ENCODE measurements at places on chromosomes 2 and 18.

DNA sequence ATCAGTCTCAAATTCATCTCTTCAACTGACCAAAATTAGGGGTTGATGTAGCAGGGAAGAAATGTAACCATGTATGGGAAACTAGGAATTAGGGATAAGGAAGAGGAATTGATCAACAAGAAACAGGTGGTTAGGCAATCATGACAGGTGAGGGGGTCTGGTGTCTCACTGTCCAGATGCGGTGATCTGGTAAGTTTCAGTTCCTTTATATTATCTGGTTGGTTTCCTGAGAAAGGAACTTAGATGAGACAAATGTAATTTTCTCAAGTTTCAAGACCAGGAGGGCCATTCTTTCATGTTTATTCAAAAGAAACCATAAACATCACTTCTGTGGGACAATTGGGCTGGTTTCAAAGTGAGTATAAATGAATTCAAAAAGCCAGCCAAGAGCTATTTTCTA is 306.2 kb upstream of the KCNJ3 start:
- DNase-seq = no peak

DNA sequence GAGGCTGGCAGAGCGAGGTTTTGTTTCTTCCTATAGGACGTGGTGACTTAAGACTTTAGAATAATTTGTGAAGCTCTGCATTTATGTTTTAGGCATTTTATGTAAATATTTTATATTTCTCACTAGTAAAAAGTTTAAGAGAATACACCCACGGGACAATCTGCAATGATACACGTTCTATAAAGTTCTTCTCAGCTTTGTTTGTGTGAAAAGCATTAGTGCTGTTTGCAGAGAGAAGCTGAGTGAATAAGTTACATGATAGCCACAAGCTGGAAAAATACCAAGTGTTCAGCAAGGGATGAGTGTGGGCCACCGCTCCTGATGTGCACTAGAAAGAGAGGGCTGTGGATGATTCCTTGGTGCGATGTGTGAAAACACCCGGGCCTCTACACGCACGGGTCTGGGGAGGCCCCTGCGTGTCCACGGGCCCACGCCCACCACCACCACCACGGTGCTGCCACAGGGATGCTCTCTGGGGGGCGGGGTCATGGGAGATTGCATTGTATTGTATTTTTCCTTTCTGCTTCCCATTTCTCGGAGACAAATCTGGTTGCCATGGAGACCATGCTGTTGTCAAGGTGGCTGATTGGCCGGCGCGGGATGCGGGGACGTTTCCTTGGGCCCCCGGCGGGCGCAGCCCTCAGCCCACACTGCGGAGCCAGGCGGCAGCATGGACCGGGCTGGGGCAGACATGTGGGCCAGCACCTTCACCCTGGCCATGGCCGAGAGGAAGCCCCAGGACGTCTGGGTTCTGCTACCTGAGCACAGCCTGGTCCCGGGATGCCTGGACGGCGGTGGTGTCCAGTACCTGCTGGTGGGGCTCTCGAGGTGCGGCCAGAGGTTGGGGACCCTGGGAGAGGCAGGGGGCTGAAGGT is at the start of gene RTP5:
TSS of gene RTP5 (plus strand) at position 643 of the 875 bp plus-strand sequence. CDS start at position 671, 28 bp downstream.
- DNase-seq = no peak

DNA sequence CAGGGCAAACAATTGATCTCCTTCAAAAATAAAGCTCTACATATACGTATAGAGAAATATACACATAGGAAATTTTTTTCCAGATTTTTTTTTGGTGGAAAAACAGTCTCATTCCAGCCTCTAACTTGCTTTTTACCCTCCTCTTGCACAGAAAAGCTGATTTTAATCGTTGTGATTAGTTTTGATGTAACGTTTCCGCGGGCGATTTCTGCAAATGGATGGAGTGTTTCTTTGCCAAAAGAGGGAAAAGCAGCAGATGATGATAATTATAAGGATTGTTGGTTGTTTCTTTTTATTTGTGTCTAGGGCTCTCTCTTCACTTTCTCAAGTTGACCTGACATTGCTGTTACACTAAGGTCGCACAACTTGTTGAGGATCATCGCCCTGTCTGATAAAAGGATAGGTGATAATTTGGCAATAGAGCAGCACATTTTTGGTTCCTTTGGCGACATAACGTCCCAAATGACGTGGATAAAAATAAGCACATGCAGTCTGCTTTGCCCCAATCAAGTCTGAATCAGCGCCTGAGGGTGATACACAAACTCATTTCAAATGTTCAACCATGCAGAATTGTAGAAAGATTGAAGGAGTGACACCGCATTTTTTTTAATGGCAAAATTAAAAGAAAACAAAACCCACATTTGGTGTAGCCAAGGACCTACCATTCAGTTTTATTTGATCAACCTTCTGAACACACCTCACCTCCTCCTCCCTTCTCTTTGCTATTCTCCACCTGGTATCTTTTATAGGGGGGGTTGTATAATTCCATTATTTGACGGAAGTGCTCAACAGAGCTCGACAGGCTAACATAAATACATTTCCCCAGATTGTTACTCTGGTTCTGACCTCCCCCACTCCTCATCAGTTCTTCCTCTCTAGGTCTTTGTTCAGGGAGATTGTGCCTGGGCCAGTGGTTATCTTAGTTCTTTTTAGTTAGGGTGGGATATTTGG is 109.6 kb upstream of the KCTD1 start:
- DNase-seq = no peak

DNA sequence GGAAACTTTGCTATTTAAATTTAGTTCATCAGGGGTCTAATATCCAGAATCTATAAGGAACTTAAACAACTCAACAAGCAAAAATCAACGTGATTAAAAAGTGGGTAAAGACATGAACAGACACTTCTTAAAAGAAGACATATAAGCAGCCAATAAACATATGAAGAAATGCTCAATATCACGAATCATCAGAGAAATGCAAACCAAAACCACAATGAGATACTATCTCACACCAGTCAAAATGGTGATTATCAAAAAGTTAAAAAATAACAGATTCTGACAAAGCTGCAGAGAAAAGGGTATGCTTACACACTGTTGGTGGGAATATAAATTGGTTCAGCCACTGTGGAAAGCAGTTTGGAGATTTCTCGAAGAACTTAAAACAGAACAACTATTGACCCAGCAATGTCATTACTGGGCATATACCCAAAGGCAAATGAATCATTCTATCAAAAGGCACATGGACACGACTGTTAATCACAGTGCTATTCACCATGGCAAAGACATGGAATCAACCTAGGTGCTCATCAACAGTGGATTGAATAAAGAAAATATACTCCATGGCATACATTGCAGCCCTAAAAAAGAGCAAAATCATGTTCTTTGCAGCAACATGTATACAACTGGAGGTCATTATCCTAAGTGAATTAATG is 189.9 kb downstream of the SLC4A10 start:
- DNase-seq = no peak

GRCh38 chr2:38075507-38076151 is at the start of gene CYP1B1:
Gene CYP1B1, minus strand, starts transcription at chr2:38076151. Its CDS starts 763 bp downstream, at chr2:38075388.
- DNase-seq = no peak

DNA sequence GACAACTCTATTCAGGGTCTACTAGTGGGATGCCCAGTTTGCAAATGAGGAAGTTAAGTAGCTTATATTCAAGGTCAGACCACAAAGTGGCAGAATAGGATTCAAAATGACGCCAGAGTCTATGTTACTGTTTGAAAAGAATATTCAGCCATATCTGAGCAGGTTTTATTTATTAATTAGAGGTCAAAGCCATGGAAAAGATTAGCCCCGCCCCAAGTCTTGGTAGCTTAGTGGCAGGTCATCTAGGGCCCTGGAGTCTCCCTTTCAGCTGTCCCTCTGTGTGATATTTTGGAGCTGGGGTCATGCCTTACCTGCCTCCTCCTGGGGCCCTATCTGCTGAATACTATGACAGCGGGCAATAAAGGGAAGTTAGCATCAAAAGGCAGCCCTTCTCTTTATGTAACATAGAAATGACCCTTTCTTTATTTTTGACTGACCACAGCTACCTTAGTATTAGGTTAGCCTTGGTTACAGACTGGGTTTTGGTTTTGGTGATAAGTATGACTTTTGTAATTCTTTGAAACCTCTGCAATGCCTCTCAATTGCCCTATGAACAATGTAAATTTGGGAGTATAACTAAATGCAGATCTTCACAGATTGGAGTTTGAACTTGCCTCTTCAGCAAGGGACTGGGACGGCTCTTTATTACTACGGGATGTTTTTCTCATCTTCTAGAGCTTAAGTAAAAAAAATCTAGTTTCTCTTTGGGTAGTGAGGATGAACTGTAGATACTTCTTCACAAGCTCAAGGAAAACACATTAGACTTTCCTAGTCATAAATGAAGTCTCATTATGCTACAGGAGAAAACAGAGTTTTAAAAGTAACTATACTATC is 153.0 kb upstream of the ITGA4 start:
- DNase-seq = no peak

DNA sequence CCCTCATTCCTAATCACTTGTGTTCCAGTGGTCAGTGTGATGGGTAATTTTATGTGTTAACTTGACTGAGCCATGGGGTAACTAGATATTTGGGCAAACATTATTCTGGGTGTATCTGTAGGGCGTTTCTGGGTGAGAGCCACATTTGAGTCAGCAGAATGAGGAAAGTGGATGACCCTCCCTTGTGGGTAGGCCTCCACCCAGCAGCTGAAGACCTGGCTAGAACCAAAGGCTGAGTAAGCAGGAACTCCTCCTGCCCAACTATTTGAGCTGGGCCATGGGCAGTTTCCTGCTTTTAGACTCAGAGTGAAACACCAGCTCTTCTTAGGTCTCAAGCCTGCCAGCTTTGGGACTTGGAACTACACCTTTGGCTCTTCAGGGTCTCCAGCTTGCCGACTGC is 141.8 kb downstream of the ACKR3 start:
- DNase-seq = no peak

DNA sequence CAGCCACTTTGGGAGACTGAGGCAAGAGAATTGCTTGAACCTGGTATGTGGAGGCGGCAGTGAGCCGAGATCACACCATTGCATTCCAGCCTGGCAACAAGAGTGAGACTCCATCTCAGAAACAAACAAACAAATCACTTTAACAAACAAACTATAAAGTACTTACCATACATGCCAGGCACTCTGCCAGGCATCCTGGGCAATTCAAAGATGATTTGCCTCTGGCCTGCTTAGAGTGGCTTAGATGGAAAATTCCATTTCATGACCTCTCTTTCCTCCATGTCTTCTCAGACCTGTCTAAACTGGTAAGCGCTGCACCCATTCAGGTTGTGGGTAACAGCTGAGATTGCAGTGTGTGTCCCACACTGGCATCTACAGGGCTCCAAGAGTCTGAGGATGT is 273.2 kb downstream of the BCL2 start:
- no peak for DNase-seq

GRCh38 chr2:85761512-85761944 is 7.7 kb downstream of the ATOH8 start:
- no peak for DNase-seq

DNA sequence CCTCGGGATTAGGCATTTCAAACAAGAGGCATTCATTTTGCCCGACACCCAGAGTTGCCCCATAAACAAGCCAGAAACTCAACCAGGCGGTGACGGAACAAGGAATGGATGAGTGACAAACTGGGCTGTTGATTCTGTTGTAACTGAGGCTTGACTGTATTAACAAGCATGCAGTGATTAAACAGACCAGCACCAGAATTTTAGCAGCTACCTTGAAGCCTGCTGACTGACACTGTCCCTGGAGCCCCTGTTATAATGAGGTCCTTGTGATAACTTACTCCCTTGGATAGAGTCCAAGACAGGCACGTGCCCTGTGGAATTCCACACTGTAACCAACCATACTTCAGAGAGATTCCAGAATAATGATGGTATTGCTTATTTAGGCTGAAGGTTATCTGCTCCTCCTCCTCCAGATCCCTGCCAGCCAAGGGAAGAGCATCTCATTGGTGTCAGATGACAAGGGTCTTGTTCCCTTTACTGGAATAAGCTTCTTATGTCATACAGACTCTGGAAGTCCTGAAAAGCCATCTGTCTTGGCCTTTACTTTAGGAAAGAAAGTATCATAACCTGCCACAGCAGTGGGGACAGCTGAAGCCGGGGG is 97.1 kb upstream of the RMDN2 start:
- no peak for DNase-seq

GRCh38 chr2:179051250-179051649 is 1.3 kb upstream of the CCDC141 start:
- no peak for DNase-seq

DNA sequence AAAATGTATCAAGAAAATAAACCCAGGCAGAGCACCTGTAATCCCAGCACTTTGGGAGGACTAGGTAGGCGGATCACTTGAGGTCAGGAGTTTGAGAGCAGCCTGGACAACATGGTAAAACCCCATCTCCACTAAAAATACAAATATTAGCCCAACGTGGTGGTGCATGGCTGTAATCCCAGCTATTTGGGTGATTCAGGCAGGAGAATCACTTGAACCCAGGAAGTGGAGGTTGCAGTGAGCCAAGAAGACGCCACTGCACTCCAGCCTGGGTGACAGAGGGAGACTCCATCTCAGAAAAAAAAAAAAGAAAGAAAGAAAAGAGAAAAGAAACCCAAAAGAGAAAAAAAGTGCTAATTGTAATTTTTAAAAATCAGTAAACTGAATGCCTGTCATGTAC is 41.4 kb downstream of the DDX18 start:
- no peak for DNase-seq

- DNase-seq = no peak
These were observed 188.2 kb downstream of the PTH2R start for GRCh38 chr2:208594642-208595385.

GRCh38 chr2:54818226-54818625 is 94.8 kb downstream of the EML6 start:
- no peak for DNase-seq

- DNase-seq = no peak
These were observed 296.1 kb downstream of the OSR1 start for GRCh38 chr2:19062370-19062769.

DNA sequence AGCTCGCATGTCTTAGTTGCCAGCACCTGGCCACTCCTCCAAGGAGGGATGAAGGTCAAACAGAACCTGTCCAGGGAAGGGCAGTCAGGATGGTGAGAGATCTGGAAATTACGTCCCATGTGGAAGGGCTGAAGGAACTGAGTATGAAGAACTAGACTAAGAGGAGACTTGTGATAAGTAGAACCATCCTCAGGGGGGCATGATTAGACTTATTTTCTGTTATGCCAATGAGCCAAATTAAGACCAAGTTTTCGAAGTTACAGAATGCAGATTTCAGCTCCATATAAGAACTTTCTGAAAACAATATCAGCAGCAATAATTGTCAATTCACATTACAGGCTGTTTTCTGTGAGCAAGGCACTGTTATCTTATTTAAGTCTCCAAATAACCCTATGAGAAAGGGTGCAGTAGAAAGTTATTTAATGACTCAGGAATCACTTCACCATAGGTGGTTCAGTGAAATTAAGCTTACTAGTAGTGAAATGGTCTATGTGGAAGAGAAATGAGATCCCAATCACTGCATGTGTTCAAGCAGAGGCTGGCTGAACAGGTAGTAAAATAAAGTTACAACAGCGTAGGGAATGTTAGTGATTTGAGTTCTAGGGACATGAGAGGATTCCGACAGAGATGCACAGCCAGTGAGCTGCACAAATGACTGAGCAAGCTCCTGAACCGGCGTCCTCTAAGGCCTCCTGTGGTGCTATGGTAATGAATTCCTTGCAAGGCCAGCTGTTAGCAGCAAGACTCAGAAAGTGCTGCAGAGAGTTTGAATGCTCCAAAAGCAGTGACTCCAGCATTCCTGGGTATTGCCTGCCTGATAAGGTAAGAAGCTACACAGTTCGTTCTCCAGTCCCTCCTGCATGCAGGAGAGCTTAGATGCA is 4.5 kb upstream of the DYM start:
- no peak for DNase-seq
